Vagina (tissue), 2 donors: ENCODE measurements at places on chromosomes 4 and X.

DNA sequence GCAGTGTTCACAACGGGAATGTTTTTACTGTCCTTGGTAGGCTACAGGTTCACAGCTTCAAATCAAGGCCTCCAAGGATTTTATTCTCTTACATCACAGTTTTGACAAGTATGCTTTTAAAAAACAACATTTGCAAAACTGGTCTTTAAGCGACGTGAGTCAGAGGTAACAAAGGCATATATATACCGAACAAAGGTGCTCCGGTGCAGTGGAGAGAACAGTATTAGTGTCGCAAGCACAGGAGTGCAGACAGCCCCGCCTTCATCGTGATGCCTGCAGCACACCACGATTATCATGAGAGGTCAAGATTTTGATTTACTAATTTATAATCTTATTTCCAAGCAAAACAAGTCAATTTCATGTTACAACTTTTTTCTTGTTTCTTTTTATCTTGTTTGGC, 90.8 kb downstream of the GATB start:
- DNase-seq = no peak

- no peak for DNase-seq
Observed at GRCh38 chr4:89164400-89164799, 53.1 kb downstream of the TIGD2 start.

DNA sequence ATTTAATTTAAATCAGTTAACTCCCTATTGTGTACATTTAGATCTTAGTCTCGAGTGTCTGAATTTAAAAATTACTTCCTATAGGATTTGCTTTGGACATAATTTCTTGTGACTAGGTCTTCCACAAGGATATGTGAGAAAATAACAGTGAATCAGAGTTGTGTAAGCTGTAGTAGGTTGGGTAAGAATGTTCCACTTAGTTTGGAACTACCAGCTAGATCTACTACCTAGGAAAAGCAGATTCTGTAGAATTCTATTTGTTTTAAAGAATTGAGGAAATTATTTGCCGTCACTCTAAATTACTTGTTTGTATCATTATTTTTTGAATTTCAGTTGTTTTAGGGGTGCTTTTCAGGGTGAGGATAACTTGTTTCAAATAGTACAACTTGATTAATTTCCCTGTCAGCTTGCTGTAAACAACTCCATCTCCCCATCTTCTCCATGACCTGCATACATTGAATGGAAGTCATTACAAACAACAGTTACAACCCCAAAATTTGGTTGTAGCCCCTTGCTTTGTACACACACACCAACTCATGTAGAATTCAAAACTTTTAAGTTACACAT, 1.3 kb downstream of the MTHFD2L start:
- DNase-seq = no peak

GRCh38 chr4:99872570-99872969, 21.7 kb downstream of the LAMTOR3 start:
- DNase-seq = no peak

DNA sequence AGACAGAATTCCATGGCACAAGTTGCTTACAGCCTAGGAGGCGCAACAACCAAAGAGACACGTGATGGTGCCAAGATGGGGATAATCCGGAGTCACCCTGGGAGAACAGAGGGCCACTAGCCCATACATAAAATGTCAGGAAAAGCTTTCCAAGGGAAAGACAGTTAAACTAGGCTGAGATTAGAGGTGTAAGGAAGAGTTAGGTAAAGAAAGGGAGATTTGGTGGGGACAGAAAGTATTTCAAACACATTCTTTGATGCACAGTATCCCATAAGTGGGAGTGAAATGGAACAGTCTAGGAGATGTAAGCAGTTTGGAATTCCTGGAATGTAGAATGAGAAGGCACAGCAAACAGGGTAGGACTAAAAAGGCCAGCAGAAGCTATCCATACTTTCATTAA, 860.9 kb upstream of the LCORL start:
- DNase-seq = no peak

- DNase-seq = no peak
Observed at GRCh38 chrX:10377427-10377826, 220.7 kb downstream of the CLCN4 start.

DNA sequence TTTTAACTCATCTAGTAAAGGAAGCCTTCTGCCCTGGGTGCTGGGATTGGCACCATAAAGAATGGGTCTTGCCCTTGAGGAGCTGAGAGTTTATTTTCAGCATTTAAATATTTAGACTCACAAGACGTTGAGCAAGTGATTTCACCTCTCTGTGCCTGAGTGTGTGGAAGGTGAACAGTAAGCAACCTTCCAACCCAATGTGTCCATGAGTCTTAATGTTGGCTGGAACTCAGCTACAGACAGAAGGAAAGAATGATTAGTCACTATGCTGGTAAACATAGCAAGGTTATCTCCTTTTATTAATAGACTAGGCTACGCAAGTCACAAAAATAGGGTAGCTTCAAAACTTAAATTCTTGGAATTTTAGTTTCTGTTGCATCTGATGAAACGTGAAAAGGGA, 277.4 kb upstream of the GATB start:
- DNase-seq = no peak

DNA sequence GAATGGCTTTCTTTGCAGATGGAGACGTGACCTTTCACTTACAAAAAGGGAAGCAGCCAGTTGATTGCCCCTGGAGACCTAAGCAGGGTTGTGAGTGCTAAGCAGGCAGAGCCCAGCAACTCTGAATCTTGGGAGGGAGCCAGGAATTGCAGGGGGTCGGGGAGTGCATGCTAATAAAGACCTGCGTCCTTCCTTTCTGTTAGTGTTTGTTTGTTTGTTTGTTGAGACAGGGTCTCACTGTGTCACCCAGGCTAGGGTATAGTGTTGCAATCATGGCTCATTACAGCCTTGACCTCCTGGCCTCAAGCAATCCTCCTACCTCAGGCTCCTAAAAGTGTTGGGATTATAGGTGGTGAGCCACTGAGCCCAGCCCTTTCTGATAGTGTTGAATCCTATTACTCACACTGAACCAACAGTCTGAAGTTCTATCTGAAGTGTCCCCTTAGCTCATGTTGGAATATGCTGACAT, 137.4 kb downstream of the CEP135 start:
- no peak for DNase-seq

DNA sequence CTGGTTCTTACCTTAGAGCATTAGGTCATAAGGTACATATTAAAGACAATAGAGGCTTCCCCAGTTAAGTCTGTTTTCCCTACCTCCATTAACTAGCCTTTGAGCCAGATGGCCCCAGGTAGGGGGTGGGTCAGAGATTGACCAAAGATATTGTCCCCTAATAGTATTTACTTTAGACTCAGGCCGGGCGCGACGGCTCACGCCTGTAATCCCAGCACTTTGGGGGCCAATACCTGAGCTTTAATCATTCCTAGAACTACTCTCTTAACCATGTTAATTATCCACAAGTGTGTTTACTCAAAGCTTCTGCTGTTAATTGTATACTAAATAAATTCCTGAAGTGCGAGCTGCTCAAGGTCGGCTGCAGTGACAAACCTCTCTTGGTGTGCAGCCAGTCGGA, 28.0 kb upstream of the AMBN start:
- no peak for DNase-seq

DNA sequence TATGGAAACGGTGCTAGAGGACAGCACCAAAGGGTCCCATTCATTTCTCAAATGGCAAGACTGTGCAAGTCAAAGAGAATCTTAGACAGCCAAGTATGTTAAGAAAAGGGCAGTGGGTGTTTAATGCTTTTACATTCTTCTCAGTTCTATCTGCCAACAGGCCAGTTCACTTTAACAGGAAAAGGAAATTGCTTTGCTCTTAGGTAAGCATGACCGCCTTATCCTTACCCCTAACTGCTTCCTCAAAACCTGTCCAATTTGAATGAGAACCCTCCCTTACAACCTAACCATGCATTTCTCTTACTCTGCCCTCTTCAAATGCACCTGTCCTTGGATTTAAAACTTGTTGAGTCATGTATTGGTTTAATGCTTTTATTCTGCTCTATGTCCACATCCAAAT, 44.5 kb upstream of the BLTP1 start:
- no peak for DNase-seq

- DNase-seq = no peak
Observed at GRCh38 chr4:144955104-144955503, 142.9 kb downstream of the ANAPC10 start.

GRCh38 chr4:83009529-83009928, 1.1 kb downstream of the LIN54 start:
- DNase-seq = no peak

- no peak for DNase-seq
Observed at GRCh38 chrX:136115904-136116297, 31.4 kb upstream of the FHL1 start.
